ENCODE measurements at places on chromosomes 12 and 14.
A peak's percentile ranks its signal among the peaks of the same experiment; 100 is the strongest.

GRCh38 chr14:23321572-23322547 is 603 bp downstream of the PABPN1 start:
- peak; percentile 26 for DNase-seq

GRCh38 chr12:48832321-48833060 is 14.2 kb downstream of the CACNB3 start:
- DNase-seq = no peak

DNA sequence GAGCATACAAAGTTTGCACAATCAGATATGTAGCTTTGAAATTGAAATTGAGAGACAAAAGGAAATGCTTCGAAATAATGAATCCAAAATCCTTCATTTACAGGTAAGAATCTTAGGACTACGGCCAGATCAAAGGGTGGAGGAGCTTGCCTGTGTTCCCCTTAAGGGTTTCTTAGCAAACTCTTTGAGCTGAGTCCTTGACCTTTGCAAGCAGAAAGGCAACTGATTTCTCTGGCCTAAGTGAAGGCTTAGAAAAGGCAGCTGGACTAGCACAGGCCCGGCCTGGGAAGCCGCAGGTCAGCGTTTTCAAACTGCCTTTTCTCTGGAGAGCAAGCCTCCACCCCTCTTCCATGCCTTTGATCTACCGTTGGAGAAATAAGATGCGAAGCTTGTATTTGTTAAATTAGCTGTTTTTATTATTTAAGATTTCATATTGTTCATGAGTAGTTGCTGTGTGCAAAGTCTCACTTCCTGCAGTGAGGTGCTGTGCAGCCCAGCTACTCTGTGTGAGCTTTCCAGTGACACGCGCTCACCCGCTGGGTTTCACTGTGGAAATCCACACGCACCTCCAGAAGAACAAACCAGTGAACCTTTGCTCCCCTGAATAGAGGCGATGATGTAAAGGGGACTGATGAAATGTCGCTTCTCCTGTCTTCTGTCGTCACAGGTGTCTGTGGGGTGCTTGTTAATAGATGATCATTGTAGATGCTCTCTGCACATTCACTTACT is 25.0 kb upstream of the AMN start:
- DNase-seq = no peak

- no peak for DNase-seq
Measured at GRCh38 chr14:85252011-85252410, 277.9 kb upstream of the FLRT2 start.

DNA sequence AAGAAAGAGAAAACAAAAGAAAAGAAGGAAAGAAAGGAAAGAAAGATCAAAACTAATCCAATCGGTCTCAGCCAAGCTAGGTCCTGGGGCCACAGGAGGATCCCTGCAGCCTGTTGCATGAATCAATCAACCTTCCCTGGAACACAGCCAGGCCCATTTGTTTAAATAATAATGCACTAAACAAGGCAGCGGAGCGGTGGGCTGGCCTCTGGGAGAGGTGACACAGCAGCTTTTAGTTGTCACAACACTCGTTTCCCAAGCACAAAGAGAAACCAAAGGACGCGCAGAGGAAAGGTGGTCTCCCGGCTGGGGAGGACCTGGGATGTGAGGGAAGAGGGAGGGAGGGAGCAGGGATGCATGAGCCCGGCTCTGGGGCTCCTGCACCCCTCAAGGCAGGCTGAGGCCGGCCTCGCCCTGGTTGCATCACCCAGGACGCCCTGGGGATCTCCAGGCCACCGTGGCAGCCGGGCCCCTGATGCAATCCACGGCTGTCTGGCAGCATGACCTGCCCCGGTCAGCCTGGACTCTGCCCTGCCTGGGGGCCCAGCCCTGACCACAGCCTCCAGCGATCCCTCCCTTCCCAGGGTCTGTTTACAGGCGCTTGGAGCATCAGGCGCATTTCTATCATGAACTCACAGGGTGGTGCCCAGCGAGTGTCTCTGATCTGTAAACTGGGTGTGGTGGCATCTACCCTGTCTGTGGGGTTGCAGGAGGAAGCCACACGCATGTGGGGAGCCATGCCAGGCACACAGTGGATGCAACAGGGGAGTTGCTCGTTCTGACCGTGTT is 32.5 kb downstream of the MMP17 start:
- DNase-seq = peak; percentile 54

DNA sequence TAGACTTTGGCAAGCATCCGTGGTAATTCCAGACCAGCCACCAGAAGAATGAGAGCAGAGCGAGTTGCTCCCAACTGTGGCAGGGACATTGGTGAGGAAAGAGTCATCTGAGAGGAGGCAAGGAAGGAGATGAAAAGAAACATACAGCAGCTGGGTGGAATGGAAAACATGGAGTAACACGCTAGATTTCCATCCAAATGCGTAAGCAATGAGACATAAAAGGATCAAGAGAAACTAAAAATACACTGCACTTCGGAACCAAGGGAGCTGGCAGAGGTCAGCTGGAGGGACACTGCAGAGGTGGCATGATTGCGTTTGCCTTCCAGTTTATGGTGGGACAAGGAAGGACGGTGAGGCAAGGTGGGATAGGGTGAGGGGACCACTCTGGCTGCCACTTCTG is 82.9 kb downstream of the DDX51 start:
- DNase-seq = no peak

DNA sequence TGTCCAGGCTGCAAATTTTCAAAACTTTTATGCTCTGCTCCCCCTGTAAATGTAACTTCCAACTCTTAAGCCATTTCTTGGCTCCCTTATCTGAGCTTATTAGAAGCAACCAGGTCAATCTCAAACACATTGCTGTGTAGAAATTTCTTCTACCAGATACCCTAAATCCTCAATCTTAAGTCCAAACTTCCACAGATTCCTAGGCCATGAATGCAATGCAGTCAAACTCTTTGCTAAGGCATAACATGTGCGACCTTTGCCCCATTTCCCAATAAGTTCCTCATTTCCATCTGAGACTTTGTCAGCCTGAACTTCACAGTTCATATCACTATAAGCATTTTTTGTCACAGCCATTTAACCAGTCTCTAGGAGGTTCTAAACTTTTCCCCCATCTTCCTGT is 64.5 kb downstream of the TMTC3 start:
- DNase-seq = no peak

GRCh38 chr12:64531665-64532334 is 78.5 kb upstream of the RASSF3 start:
- DNase-seq = no peak

DNA sequence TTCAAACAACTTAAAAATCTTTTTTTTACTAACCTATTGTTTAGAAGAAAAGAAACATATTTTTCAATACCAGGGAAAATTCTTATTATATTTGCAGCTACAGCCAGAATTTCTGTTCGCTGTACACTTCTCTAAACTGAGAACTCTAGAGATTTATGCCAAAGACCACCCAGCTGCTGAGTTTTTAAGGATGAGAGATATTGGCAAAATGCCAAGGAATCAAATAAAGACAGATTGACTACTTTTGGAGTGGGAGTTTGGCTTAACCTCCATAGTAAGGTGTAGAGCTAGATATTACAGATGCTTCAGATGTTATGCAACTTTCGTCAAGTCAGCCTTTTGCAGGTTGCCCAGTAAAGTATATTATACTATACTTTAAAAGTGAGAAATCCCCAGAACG is 71.8 kb downstream of the TTLL5 start:
- no peak for DNase-seq

DNA sequence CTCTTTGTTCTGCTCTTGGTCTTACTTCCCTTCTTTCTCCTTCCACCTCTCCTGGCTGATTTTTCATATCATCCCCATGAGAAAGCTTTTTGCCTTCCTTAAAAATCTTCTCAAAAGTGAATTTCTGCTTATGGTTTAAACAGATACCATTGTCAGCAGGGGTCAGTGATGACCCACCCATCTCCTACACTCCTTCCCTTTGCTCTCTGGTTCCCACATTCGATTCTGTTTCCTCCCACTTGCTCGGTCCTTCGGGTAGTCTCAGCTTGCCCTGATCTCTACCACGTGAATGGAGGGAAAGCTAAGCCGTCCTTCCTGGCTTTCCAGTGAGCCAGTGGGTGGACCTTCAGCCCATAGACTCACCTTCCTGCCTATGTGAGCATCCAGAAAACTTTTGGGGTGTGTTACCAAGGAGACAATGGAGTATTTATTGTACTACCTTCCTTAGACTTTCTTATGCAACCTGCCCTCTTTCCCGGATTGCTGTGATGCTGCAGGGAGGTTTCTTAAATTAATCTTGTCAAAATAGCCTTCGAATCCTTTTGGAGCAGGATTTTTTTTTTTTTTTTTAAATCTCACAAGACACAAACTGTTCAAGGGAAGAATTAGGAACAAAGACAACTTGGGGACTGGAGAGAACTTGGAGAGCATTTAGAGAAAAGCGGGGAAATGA is 306.3 kb downstream of the CACNA1C start:
- DNase-seq = no peak

GRCh38 chr12:96266238-96266637 is 72.1 kb downstream of the ELK3 start:
- no peak for DNase-seq

- no peak for DNase-seq
Measured at GRCh38 chr14:59161561-59162175, 26.8 kb upstream of the DAAM1 start.

DNA sequence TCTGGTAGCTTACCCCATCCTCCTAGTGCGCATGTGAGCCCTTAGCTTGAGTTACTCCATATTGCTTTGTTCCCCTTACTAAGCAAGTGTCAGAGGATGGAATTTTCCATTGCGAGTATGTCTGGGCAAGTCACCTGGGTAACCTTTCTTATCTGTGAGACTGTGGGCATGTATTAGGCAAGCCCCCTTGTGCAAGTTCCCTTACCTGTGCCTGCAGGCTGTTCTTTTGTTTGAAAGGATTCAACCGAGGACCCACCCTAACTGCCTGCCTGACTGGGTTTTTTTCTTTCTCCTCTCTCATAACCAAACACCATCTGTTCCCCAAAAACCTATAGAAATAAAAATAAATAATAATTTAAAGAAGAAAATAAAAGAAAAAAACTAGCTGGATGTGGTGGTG is 22.3 kb upstream of the PPP2R5E start:
- no peak for DNase-seq

DNA sequence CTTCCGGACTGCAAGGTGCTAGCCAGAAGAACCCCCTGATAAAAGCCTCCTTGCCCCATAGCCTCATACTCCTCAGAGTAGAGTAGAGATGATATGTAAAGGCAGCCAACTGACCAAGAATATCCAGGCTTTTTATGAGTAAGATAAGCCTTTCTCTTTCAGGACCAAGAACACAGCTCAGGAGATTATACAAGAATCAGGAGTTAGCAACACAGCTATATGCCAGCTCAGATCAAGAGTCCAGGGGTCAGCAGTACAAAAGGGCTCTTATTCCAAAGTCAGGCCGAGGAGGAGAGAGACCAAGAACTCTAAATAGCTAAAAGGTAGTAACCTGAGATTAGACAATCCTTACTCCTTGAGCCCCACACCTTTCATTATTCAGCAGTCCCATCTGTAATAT is 135.3 kb downstream of the BTG1 start:
- DNase-seq = no peak

GRCh38 chr12:77060883-77061240 is 4.5 kb downstream of the E2F7 start:
- peak; percentile 58 for DNase-seq

GRCh38 chr12:51591016-51591901 is at the start of gene SCN8A:
SCN8A (plus strand) TSS chr12:51591233; CDS start chr12:51662818, 71,585 bp downstream.
- DNase-seq = no peak

- DNase-seq = peak; percentile 23
Measured at GRCh38 chr14:95494456-95494855, 22.0 kb downstream of the SYNE3 start.

DNA sequence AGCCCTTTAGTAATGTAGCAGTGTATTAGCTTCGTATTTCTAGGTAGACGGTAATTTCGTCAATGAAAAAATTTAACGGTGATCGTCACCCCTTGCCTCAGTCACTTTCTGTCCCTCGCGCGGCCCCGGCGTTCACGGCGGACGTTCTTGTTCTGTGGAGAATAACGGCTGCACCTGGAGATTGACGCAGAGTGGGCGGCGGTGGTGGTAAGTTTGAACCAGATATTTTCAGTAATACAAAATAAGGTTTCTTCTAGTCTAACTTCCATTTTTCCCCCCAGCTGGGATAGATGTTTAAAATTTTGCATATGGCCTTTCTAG is 341 bp downstream of the ZNF10 start:
- peak; percentile 41 for DNase-seq

DNA sequence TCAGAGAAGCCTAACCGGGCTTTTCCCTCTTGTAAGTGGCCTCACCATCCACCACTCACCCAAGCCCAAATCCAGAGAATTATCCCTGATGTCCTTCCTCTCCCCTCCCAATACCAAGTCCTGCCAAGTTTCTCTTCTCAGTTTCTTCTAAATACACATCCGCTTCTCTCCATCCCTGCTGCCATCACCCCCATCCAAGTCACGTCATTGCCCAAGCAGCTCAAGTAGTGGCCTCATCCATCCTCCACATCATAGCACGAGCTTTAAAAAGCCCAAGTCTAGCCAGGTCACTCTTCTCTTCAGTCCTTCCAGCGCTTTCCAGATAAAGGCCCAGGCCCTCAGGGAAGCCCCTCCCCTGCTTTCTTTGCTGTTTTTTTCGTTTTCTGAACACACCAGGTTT is 25.4 kb downstream of the IL31 start:
- DNase-seq = no peak

DNA sequence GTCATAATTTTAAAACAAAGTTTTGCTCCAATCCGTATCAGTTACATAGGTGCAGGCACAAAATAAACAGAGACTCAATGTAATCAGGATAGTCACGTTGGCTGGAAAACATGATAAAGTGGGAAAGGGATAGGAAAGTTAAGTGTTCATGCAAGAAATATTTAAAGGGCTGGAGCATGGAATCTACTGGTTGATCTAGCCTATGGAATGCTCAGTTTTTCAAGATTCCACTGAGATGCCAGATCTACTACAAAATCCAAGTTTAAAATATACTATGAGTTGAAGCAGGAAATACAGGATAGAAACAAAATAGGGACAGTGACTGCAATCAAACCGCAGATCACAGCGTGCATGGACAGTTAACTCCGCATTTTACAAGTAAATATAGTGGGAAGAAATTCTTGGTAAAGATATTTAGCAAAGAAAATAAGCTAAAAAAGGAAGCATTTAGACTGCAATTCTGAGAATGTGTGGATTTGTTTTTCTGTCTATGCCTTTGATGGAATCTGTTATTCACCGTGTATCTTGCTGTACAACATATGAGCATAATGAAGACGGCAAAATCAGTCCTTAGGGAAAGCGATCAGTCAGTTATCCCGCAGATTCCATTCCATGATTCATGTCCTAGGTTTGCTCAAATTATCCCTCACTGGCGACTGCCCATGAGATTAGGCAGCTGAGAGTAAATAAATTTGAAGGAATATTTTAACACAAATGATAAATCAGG is 1044.3 kb downstream of the FLRT2 start:
- DNase-seq = no peak
